Fibroblast of skin of scalp (primary cell): ENCODE measurements at places on chromosomes 2 and 18.

GRCh38 chr2:10022041-10022421 lies 21.3 kb upstream of the KLF11 start:
- no peak for DNase-seq

- DNase-seq: no peak
Measured at GRCh38 chr2:97735161-97735561, 21.8 kb downstream of the ZAP70 start.

GRCh38 chr2:2960441-2961133 lies 417.0 kb downstream of the EIPR1 start:
- DNase-seq: no peak

DNA sequence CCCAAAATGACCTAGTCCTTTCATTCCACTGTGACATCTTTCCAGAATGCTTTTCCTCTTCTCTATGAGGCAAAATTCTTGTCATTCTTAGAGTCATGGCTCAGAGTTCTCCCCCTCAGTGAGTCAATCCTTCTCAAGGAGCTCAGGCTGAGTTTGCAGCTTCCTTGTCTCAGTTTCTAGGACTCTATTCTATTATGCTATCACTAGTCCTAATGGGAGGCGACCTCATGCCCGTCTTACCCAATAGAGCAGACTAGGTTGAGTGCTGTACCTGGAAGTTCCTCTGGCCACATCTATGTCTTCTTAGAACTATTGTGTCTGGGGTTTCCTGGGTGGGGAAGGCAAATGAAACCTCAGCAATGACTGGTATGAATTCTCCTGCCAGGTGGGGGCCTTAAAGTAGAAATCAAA lies 51.5 kb downstream of the HAUS1 start:
- DNase-seq: peak; percentile 96

DNA sequence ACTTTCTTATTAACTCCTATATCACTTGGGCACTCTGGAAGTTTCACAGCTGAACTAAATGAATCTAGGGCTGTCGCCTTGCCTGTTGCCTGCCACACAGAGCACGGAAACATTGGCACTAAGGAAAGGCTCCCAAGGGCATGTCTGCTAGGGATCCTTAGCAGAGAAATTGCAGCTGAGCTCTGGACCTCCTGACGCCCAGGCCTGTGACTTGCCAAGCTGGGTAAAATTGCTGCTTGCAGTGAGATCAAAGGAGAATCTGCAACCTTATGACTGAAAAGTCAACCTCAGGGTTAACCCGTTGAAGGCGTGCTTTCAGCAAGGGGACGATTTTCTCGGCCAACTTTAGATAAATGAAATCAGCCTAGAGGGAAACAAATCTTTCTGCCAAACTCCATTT lies 189.8 kb downstream of the NCK2 start:
- DNase-seq: no peak

DNA sequence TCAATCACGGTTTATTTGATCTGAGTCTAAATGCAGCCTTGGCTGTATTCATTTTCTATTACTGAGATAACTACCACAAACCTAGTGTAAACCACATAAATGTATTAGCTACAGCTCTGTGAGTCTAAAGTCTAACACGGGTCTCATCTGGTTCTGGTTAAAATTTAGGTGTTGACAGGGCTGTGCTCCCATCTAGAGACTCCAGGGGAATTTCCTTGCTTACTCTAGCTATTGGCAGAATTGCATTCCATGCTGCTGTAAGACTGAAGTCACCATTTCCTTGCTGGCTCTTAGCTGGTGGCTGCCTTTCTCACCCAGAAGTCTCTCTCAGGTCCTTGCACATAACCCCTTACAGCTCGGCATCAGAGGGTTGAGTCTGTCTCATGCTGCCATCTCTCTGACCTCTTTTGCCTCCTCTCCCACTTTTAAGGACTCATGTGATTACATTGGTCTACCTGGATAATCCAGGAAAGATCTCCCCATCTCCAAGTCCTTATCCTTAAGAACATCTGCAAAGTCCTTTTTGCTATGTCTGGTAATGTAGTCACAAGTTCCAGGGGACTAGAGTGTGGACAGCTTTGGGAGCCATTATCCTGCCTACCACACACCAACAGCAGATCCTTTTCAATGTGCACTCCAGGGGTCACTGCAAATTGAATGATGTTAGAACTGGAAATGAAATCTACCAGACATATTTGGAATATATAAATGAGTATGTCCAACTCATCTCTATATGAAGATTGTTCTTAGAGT lies 207.0 kb upstream of the AGAP1 start:
- peak; percentile 94 for DNase-seq
